Central memory CD4-positive, alpha-beta T cell (primary cell): ENCODE measurements at places on chromosomes 1 and 21.

DNA sequence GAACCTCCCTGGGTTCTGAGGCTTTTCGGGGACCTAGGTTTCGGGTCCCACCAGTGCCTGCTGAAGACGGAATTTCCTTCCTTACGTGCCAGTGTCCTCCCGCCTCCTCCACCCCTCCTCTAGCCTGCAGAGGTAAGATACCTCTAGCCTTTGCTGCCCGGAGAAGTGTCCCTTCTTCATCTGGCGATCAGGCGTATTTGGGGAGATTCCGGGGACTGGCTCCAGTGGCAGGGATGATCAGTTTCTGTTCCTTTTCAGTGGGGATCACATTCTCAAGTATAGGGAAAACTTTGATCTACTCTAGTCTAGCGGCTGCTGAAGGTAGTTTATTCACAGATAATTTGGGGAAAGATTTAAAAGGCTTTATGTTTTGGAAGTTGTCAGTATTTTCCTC is 674 bp downstream of the CEP350 start:
- no peak for DNase-seq

DNA sequence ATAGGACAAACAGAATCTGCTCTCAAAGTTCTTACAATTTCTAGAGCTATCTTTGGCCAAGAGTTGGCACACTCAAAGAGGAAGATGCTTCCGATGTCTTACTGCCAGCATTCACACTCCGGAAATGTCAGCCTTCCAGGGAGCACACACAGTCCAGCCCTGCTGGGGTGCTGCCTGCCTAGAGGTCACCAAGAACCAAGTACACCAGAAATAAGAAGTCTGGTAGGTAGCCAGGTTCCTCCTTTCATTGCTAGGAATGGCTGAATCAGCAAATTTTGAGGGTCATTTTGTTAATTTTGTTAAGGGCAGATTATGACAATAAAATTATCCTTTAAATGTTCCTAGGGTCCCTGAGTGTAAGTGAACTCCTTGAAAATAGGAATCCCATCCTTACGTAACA is 77.5 kb downstream of the PLPP3 start:
- no peak for DNase-seq

DNA sequence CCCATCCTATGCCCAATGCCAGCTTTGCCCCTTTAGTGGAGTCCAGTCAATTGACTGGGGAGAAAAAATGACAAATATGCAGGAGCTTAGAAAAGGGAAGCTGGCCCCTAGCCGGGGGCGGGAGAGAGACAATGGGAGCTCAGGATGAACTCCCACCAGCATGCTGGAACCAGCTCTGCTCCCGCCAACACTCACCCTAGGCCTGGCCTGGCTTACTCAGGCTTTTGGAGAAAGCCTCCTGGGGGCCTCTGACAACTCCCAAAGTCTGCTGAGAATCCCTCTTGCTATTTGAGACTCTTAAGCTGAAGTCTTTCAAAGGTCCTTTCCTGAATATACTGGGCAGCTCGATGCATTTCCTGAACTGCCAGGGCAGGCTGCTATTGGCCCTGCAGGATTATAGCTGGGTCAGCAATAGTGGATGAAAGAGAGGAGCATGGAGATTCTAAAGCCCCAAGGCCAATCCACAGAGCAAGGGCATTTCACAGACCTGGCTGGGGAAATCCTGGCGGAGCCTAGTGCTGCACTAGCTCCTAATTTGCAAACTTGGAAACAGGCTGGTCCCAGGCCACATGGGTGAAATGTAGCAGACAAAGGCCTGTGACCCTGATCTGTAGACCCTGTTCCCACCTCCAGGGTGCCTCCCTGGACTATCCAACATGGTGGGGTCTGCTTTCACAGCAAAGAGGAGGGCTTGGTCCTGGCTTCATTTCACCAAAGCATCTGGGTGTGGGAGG is 35.7 kb upstream of the CLSTN1 start:
- DNase-seq = no peak

DNA sequence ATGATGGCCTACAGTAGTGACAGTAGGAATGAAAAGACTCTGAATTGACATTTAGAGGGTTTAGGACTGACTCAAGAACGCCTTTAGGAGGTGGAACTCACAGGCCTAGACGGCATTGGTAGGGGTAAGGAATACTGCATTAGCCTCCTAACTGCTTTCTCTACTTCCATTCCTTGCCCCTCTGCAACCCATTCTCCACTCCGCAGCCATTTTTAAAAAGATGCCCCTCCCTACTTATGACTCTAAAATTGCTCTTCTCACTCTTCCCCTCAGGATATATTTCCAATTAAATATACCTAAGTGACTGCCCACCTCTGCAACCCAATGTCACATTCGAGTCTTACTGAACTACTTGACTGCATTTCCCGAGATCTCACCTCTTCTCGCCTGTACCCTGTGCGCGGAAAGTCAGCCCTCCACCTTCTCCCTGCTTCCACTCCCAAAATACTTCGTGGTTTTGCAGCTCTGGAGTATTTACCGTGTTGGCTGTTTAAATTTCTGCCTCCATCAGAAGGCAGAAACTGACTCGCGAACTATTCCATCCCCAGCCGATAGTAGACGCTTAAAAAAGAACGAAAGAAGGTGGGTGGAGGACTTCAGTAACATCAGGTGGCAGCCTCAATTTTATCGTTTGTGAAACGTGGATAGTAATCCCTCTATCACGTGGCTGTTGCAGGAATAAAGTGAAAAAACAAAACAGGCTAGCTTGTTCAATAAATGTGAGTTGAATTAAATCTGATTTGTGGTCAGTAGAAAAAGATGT is 1.1 kb upstream of the YBX1 start:
- DNase-seq = peak; percentile 42

DNA sequence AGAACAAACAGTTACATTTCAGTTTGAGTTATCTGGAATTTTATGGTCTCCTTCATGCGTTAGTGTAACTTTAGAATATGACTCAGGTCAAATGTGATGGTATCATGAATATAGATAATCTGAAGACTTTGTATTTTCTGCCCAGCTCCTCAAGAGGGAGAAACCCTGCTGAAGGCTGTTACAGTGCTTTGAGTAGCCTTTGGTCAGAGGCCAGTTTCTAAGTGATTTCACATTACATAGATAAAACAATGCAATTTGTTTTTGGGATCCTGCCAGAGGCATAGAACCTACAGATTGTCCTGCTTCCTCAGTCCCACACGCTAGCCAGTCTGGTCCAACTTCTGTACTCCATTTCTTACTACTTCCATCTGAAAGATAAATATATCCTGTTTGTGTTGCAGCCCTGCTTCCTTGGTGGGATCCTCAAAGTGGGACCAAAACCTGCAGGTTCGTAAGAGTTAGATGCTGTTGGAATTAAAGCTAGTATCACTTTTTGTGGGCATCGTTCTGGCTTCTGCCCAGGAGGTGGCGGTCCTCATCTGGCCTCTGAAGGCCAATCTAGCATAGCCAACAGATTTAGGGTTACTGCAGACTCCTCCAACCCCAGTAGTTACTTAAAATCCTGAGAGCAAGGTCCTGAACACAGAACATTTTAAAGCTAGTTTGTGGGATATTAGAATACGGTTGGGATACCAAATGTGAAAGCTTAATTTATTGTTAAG is 645.8 kb upstream of the USP24 start:
- DNase-seq = no peak

DNA sequence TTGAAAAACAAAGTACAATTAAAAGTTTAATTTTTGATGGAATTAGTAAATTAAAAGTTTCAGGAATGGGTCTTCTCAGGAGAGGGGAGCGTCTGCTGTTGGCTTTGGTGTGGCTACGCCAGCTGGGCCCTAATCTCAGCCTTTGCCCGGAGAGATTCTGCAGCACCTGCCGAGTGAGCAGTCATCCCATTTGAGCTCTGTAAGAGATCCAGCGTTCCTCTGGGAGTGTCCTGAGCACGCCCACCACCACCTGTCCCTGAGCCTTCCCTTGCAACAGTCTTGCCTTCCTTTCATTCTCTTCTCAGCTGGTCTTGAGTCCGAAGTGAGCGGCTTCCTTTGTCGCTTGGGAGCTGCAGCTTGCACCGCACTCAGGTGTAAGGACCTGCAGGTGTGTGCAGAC is 263.1 kb downstream of the CAMTA1 start:
- no peak for DNase-seq

- no peak for DNase-seq
Observed at GRCh38 chr21:45817345-45817744, 164.2 kb upstream of the COL6A1 start.

GRCh38 chr1:175498002-175498401 is 245.4 kb downstream of the TNR start:
- DNase-seq = no peak

- DNase-seq = no peak
Observed at GRCh38 chr1:18554597-18554996, 73.9 kb downstream of the KLHDC7A start.

DNA sequence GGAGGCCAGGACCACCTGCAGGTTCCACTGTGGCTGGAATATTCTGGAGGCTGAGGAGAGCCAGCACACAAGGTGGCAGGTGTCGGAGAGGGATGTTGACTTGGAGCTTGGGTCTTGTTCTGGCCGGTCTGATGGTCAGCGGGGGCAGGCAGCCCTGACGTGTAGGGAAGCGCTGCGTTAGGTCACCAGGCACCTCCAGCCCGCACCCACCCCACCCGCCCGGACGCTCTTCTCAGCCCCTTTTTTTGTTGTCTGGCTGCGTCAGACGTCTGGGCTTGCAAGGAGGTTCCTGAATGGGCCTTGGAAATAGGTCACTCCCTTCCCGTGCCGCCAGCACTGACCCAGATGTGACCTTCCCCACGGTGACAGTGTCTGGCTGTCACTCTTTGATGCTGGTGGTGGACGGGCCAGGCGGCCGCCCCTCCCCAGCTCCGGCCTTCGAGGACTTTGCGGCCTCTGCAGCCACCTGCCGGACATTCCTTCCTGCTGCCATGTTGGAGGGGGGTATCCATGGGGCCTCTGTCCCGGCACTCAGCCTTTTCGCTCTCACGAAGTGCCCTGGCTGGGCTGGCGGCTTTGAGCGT is 30.1 kb downstream of the SPSB1 start:
- DNase-seq = no peak

DNA sequence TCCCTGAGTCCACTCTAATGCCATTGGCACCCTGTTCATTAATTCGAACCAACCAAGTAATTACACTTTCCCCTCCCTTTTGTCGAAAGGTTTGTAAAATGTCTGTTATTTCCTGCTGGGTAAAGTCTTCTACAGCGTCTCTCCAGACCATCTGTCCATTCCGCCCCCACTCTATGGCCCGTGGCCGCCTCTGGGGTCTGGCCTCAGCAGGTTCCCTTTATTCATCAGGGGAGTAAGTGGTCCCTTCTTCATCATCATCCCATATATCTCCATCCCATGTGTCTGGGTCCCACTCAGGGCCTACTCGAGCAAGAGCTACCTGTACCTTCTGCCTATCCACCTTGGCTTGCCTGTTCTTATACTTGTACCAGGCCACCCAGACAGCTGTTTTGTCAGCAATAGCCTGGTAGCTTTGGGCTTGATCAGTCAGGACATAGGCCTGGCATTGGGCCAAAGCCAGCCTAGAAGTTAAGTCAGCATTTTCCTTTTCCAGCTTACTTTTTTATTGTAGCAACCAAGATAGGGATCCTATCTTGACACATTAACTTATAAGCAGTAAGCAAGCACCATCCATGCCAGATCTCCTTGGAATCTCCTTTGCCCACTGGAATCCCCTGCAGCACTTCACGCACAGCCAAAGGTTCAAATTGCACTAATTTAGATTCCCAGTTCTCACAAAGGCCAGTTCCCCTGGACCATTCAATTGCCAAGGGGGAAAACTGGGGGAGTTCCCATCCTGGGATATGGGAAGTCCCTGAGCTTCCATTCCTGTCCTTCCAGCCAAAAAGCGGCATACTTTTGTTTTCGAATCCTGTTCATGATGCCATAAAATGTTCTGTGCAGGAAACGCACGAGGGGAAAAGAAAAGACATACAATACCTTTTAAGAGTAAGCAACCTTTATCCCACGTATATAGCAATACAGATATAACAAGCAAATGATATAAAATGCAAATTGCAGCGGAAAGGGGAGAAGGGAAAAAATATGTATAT is 6.6 kb upstream of the STUM start:
- DNase-seq = no peak

GRCh38 chr1:27614625-27615344 is 10.8 kb upstream of the AHDC1 start:
- no peak for DNase-seq

- DNase-seq = no peak
Observed at GRCh38 chr1:219331424-219331823, 157.7 kb downstream of the LYPLAL1 start.

DNA sequence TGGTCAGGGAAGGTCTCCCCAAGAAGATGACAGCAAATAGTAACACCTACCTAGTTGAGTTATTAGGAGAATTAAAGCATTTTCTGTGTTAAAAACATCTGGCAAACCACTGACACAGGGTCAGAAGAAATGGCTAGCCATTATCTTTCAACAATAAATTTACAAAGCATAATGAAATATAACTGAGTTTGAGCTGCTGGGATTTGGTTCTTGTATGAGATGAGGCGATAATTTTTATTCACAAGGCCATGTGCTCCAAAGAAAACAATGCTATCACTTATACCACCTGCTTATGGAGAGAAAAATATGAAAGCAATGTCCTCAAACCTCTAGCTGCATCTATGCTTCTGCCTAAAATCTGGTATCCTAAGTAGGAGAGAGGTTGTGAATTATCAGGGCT is 202.3 kb downstream of the CRB1 start:
- no peak for DNase-seq

GRCh38 chr1:206489980-206490770 is 17.2 kb upstream of the RASSF5 start:
- DNase-seq = peak; percentile 40

DNA sequence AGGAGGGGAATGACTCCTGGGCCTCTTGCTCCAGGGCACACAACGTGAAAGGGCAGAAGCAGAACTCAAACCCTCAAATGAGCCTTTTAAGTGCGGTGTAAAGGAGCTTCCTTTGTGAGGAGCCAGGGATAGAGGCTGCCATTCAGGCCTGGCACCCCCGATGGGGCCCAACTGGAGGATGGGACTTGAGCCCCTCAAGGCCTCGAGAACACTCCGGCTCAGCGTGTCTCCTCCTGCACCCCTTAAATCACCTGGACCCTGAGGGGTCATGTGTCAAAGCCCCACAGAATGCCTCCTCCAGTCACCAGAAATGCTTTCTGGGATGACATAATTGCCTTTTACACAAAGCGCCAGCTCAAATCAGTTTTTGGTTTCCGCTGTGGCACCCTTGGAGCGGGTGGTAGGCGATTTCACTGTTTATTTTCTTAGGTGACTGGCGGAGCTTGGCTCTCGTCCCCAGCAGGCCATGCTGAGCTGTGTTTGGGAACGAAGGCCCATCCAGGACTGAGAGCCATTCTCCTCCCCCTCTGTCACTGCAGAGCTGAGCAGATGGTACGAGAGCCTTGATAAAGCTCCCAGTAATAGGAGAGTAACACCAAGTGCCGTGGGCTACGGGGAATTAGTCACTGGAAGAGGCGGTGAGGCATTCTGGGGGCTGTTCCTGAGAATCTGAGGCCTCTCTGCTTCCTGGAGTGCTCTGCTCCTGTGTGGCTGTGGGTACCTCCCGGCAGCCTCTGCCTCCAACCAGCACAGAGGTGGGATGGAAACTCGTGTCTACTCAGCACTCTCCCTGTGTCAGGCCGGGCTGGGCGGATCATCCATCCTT is 163.0 kb downstream of the GRIK3 start:
- DNase-seq = no peak

GRCh38 chr1:22607154-22607553 is 29.3 kb upstream of the C1QA start:
- no peak for DNase-seq
